ENCODE measurements at places on chromosomes 13 and 19.

- DNase-seq, result no peak
Observed at GRCh38 chr19:6531163-6531955, 533 bp downstream of the TNFSF9 start.

- DNase-seq, result no peak
Observed at GRCh38 chr19:41398598-41398997, 980 bp downstream of the BCKDHA start.

DNA sequence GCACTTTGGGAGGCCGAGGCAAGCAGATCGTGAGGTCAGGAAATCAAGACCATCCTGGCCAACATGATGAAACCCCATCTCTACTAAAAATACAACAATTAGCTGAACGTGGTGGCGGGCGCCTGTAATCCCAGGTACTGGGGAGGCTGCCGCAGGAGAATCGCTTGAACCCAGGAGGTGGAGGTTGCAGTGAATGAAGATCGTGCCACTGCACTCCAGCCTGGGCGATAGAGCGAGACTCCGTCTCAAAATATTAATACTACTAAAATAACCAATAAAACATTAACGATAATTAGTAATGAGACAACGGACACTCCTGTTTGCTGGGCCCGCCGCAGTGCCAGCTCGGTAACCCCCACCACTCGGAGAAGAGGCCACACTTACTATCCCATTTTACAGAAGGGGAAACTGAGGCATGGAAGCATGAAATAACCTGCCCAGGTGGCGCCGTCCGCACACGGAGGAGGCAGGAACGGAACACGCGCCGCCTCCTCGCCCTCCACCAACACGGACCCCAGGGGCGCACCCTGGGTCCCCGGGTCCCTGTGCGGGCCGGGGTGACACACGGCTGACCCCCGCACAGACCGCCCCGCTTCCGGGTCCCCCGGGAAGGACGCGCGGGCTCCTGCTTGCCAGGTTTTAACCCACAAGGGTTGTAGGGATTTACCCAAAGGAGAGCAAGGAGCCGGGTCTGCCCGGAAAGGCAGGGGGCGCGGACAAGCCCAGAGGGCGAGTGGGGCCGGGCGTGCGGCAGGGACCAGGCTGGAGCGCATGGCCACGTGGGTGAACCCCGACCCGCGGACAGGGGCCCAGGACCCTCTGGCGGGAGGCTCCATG, 1.6 kb downstream of the R3HDM4 start:
- no peak for DNase-seq

DNA sequence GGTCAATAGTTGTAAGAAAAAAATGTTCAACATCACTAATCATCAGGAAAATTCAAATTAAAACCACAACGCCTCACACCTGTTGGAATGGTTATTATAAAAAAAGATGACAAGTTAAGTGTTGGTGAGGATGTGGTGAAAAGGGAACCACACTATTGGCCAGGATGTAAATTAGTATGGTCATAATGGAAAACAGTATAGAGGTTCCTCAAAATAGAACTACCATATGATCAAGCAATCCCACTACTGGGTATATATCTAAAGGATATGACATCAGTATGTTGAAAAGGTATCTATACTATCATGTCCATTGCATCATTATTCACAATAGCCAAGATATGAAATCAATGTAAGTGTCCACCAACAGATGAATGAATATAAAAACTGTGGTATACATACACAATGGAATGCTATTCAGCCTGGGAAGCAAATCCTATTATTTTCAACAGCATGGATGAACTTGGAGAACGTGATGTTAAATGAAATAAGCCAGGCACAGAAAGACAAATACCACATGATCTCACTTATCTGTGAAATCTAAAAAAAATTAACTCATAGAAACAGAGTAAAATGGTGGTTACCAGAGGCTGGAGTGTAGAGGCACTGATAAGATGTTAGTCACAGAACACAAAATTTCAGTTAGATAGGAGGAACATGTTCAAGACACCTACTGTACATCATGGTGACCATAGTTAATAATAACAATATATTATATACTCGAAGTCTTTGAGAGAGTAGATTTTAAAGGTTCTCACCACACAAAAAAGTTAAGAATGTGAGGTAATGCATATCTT, 56.6 kb downstream of the TBC1D4 start:
- no peak for DNase-seq

- no peak for DNase-seq
Observed at GRCh38 chr19:6551607-6552450, 21.0 kb downstream of the TNFSF9 start.

GRCh38 chr13:51828730-51829567, 16.0 kb downstream of the TMEM272 start:
- no peak for DNase-seq
